Activated CD4-positive, alpha-beta memory T cell treated with anti-CD3 and anti-CD28 coated beads, Interleukin-2, amount 10 ng/mL, durations not matched to agents 7 days and 5 days (primary cell): ENCODE measurements at places on chromosomes 12 and 14. TPM values are rescaled to one million over a fixed set of nuclear protein-coding genes. Genes with fewer than 3 reads are reported as not detected.

- no peak for DNase-seq
- H3K27me3 ChIP-seq = no peaks in the 10 kb centered on the region
- peaks cover 53% of the 10 kb centered on the region for H3K4me1 ChIP-seq
- H3K36me3 ChIP-seq = peaks cover 2% of the 10 kb centered on the region
- no peak overlapping the region for H3K4me3 ChIP-seq
These were observed 198.3 kb upstream of the AMIGO2 start for GRCh38 chr12:47277972-47278448.

- no peaks in the 10 kb centered on the region for H3K4me1 ChIP-seq
- no peaks in the 10 kb centered on the region for H3K27me3 ChIP-seq
- no peak for DNase-seq
- H3K36me3 ChIP-seq = no peaks in the 10 kb centered on the region
- H3K27ac ChIP-seq = no peak overlapping the region
- no peak overlapping the region for H3K4me3 ChIP-seq
These were observed 469.8 kb downstream of the ZFP36L1 start for GRCh38 chr14:68322940-68323620.

DNA sequence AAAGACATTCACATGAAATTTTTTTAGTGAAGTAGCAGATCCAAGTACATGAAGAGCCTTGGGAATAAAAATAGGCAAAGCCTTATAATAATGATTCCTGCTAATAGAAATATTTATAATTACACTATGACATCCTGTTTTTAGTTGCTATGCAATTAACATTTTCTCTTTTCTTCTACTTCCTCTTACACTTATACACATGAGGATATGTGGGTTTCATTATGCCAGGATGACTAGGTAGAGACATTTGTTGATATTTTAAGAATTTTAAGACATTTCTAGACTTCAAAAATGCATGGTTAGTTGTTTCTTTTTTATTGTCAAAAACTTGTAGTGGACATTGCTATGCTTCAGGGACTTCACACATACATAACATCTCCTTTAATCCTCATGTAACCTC, 326.8 kb downstream of the SYT1 start:
- H3K36me3 ChIP-seq = no peaks in the 10 kb centered on the region
- H3K27ac ChIP-seq = no peak overlapping the region
- H3K4me3 ChIP-seq = no peak overlapping the region
- DNase-seq = no peak

GRCh38 chr12:10571141-10571540, 42.3 kb downstream of the MAGOHB start:
- DNase-seq = no peak
- H3K4me3 ChIP-seq = no peak overlapping the region
- H3K36me3 ChIP-seq = no peaks in the 10 kb centered on the region
- H3K4me1 ChIP-seq = no peaks in the 10 kb centered on the region
- H3K27ac ChIP-seq = no peak overlapping the region

DNA sequence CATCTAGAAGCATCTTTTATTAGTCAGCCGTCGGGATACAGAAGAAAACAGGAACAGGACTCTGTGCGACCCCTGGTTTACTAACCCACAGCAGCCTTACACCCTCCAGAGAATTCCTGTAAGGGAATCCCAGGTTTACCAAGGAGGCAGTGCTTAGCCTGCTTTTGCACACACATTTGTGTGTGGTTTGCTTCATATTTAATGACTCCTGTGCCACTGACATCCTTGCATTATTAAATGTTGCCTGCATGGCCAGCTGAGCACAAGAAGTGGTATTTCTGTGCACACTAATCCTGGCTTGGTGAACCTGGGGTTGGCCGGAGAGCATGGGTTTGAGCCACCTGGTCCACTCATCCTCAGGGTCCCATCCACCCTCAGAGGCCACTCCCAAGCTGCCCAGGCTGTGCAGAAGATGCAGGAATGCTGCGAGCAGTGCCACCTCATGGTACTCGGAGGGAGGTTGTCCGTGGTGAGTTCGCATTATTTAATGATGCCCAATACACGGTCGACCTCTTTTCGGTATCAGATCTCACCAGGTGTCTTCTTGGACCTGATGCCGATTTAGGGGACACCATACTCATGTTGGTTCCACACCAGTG, 152.4 kb upstream of the RTL1 start:
- DNase-seq = no peak
- H3K36me3 ChIP-seq = no peaks in the 10 kb centered on the region
- no peak overlapping the region for H3K27ac ChIP-seq
- H3K27me3 ChIP-seq = no peaks in the 10 kb centered on the region

- peaks cover 9% of the 10 kb centered on the region for H3K27me3 ChIP-seq
- H3K4me1 ChIP-seq = peaks cover 8% of the 10 kb centered on the region
- no peaks in the 10 kb centered on the region for H3K36me3 ChIP-seq
These were observed 145.7 kb downstream of the SAMD4A start for GRCh38 chr14:54712465-54713200.

DNA sequence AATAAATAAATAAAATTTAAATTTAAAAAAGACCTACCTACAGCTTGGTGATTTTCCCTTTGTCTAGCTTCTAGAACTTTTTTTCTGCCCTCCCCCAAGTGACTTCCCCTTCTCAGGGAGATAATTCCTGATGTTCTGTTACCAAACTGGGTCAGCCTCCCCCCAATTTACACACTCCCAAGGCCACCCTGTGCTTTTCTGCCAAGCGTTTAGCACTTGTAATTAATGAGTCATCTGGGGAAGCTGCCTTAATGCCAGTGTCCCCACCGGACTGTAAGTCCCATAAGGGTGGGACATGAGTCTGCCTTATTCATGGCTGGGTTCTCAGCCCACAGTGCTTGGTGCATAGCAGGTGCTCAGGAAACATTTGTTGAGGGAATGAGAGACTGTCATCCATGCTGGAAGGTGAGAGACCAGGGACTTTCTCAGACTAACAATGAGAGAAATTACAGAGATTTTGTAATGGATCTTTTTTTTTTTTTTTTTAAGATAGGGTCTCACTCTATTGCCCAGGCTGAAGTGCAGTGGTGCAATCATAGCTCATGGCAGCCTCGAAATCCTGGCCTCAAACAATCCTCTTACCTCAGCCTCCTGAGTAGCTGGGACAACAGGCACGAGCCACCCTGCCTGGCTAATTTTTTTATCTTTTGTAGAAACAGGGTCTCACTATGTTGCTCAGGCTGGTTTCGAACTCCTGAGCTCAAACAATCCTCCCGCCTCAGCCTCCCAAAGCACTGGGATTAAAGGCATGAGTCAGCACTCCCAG, 106.8 kb downstream of the PHETA1 start:
- DNase-seq = no peak
- no peaks in the 10 kb centered on the region for H3K4me1 ChIP-seq
- H3K27me3 ChIP-seq = peaks cover 3% of the 10 kb centered on the region
- H3K36me3 ChIP-seq = no peaks in the 10 kb centered on the region
- H3K27ac ChIP-seq = no peak overlapping the region

GRCh38 chr14:20587489-20588154, at the start of gene RNASE11:
RNASE11 (minus strand) TSS chr14:20588001.
- H3K36me3 ChIP-seq = no peaks in the 10 kb centered on the region
- no peak for DNase-seq
- no peak within 1 kb of the TSS for H3K4me3 ChIP-seq
- H3K27me3 ChIP-seq = peaks cover 16% of the 10 kb centered on the region
- no peak within 1 kb of the TSS for H3K27ac ChIP-seq

RERGL gene
- total RNA-seq = not detected

TMEM119 gene
- 0.80 TPM for total RNA-seq

GARIN6 gene
- total RNA-seq = not detected

SDS gene
- not detected for total RNA-seq

ISM2 gene
- not detected for total RNA-seq

GDF3 gene
- not detected for total RNA-seq
